GM12864 (cell line): ENCODE measurements at places on chromosomes 4 and X.

DNA sequence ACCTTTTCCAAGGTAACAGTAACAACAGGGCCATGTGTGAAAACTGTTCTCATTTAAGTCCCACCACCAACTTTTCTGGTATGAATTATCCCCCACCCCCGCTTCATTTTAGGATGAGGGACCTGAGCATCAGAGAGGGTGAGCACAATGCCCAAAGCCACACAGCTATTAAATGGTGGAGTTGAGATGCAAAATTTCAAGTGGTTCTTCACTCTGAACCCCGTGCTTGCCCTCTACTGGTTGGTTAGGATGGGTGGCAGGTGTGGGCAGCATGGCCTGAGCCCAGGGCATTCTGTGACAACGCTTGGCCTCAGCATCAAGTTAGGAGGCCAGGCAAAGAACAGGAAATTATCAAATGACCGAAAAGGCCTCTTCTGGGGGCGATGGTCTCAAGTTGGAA is 33.5 kb downstream of the MED28 start:
- no peak for DNase-seq

DNA sequence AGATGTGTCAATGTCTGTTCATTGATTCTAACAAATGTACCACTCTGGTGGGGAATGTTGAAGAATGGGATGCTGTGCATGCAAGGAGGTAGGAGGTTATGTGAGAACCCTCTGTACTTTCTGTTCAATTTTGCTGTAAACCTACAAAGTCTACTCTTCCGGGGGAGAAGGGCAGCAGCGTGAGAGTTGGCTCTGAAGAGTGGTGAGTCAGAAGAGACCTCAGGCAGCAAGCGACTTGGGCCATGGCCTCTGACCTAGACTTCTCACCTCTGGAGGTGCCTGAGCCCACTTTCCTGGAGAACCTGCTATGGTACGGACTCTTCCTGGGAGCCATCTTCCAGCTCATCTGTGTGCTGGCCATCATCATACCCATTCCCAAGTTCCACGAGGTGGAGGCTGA is 26.7 kb downstream of the MANBA start:
- no peak for DNase-seq

DNA sequence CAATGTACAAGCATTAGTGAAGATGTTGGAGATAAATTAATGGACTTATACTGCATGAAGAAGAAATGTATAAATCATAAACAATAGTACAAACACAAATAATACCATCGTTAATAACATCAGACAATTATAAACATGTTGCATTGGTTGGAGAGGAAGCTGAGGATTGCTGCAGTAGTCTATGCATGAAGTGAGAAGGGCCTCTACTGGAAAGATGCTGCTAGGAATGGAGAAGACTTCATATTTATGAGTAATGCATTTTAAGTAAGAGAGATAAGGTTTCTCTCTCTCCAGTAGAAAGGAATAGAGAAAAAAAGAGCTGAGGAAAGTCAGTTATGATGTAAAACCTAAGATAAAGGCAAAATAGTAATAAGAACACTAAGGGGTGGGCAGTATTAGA is 247.8 kb downstream of the GRID2 start:
- no peak for DNase-seq

DNA sequence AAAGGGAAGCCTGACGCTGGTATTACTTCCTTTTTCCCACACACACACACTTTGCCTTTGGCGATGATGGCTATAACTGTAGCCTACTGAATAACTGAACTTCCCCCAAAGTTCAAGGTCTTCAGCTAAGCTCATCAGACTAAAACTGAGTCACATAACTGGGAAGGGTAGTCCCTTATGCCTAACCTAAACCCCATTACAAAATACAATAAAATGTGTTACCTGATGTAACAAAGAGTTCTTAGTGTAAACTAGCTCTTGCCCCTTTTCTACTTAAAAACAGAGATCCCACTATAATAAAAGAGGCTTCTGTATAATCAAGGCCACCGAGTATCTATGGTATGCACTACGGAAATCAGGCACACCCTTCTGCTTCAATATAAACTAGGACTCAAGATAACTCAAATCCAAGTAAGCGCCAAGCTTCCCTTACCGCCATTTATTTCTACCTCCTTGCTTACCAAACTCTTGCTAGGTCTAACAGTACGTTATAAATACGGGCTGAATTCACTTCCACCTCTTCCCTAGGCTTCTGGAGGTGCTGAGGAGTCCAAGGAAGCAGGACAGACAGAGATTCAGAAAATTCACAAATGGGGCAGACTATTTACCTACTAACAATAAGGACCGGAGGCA is 2.4 kb downstream of the OTUD4 start:
- no peak for DNase-seq

DNA sequence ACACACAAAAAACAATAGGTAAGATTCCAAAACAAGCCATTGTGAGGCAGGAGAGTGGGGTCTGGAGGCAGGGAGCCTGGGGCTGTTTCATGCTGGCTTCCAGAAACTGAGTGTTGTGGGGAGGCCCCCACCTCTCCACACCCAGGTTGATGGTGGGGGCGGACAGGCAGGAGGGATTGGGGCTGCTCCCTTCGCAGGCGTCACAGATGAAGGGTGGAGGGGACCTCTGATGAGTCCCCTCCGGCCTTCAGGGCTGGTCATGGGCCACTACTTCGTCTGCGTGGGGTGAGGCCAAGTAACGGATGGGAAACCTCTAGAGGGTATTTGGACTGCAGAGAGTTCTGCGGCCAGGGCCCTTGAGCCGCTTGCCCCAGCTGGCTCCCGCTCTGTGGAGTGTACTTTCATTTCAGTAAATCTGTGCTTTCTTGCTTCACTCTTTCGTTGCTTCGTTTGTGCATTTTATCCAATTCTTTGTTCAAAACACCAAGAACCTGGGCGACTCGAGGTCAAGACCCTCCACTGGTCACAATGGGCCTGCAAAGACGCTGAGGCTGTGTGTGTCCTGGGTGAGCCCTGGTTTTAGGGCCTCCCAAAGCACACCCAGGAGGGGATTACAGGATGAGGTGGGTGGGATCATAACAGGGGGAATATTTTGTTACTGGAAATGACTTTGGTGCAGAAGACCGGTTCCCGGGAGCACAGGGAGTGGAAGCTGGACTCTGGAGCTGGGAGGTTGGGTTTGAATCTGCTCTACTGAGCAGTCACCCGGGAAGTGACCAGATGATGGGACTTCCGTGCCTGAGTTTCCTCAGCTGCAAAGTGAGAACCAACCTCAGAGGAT is 83.7 kb upstream of the ADRA2C start:
- DNase-seq: no peak

DNA sequence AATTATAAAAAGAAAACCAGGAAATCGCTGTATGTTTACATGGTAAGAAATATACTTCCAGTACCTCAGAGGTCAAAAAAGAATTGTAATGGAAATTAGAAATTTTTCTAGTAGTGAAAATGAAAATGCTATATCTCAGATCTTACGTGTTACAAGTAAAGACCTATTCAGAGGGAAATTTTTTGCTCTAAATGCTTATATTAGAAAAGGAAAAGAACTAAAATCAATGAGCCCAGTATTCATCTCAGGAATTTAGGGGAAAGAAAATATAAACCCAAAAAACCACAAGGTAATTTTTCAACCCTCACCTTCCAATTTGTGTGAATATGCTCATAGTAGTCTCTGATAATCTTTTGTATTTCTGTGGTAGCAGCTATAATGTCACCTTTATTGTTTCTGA is 145.6 kb downstream of the RAP1GDS1 start:
- DNase-seq: no peak

- DNase-seq: no peak
Measured at GRCh38 chrX:84248226-84248625, 60.2 kb upstream of the RPS6KA6 start.

- DNase-seq: no peak
Measured at GRCh38 chr4:37609626-37610025, 76.5 kb downstream of the RELL1 start.

DNA sequence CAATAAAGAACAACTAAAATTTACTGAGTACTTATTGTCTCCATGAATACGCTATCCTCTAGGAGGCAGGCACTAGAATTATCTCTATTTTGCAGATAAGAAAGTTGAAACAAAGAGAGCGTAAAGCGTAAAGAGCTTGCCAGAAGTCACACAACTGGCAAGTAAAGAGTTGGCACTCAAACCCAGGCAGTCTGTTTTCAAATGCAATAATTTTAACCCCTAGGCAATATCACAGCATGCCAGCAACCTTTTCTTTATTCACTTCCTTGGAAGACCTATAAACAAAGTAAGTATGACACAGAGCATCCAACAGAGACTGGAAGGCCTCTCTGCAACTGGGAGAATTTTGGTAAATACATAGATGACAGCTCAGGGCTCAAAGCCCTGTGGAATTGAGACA is 23.2 kb upstream of the AMELX start:
- no peak for DNase-seq

DNA sequence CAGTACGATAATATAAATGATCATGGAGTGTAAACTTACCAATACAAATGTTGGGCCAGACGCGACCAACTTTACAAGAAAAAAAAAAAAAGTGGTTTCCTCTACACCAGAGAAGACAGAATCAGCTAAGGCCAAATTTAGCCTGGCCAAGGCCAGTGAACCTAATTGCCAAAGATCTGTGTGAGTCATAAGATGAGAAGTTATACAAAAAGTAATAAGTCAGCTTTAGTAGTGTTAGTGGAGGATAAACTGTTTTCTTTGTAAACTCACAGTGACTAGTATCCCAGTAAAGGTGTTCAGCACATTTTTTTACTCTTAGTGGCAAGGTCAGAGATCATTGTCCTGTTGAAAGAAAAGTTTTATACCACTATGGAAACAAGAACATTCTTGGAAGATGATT is 531.4 kb upstream of the TECRL start:
- no peak for DNase-seq

DNA sequence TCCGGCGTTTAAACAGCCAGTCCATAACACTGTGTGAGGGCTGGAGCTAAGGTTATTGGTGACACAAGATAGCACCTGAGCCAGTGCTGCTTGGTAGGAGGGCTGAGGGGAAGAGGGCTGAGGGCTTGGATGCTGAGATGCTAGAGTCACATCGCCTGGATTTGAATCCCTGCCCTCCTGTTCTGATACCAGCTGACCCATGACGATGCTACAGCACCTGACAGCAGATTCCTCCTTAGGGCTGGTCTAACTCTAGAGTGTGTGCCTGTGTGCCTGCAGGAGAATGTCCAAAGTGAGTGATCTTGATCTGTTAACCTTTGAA is 102.5 kb downstream of the PTTG2 start:
- DNase-seq: no peak

DNA sequence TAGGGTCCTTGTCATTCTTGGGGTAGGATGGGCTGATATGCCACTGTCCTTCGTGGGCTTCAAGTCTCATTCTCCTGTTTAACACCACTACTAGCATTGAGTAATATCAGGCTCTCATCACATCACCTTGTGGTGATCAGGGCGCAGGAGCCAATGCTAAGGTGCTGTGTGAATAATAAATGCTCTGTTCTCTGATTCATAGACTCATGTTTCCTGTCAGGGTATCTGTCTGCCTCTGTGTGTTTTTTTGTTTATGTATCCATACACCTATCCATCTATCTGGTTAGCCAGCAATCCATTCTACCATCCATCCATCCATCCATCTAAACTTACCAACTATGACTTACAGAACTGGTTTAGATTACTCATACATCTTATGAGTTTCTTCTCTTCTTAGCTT is 525.1 kb upstream of the ATOH1 start:
- DNase-seq: no peak
